ENCODE measurements at places on chromosomes 7 and 10.

- no peak for DNase-seq
These were observed 46.8 kb downstream of the PIK3AP1 start for GRCh38 chr10:96673318-96674099.

DNA sequence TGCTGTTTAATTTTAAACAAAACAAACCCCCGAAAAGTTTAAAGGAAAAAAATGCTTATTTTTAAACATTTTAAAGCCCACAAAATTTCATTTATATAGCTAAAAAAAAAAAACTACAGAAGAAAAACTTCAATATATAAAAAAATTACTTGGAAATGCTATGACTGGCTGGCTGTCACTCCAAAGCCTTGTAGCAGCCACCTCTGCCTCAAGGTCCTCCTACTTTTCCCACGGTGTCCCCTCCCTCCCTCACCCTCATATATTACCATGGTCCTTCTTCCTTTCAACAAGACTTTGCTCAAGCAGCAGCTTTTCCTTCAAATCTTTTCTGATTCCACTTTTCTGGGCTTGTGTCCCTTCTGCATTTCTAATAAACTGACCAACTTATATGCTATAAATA is 122.0 kb downstream of the TPK1 start:
- no peak for DNase-seq

- no peak for DNase-seq
These were observed 9.0 kb upstream of the UCN3 start for GRCh38 chr10:5355594-5356301.

GRCh38 chr7:142805350-142806021 is 34.7 kb downstream of the PRSS2 start:
- no peak for DNase-seq

GRCh38 chr10:47438857-47439474 is 44.9 kb downstream of the ANXA8 start:
- DNase-seq: no peak

DNA sequence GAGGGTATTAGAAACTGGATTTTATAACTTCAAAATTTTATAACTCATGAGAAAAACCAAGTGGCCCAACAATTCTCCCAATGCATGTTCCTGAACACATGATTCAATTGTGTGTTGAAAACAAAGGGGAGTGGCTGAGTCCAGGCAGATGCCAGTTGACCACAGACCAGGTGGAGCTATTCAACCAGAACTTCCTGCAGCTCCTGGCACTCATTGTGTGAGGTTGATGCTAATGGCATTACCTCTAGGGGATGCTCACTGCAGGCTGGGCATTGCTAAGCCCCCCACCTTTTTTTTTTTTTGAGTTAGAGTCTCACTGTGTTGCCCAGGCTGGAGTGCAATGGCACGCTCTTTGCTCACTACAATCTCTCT is 20.3 kb downstream of the MYOF start:
- no peak for DNase-seq

DNA sequence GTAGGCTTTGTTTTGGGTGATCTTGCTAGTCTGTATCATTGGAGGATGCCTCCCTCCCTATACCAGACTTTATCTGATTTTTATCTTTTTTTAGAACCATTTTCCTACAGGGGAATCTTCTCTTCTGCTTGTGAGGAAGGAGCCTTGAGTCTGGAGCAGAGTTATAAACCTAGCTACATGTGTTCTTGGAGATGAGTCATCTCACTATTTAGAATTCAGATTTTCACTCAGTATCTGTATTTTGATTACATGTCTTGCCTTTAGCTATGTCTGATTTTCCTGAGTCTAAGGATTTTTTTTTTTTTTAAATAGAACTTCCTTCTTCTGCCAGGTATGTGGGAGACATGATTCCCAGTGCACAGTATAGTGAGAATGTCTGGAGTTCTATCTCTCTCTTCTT is 211.6 kb upstream of the MBL2 start:
- DNase-seq: no peak

DNA sequence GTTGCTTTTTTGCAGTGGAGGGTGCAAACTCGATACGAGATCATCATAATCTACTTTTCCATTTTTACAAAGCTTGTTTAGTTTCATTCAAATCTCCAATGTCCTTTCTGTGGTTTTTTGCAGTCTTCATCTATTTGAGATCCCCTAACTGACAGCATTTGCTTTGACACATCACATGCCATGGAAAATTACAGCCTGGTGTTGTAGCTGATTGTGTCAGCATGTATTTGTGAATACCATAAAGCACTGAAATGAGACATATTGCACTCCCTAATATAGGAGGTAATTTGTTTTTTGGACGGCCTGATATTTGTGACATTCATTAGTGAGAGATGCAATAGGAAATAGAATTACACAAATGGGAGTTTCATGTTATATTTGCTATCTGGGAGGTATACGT is 620.8 kb downstream of the KCNMA1 start:
- no peak for DNase-seq

DNA sequence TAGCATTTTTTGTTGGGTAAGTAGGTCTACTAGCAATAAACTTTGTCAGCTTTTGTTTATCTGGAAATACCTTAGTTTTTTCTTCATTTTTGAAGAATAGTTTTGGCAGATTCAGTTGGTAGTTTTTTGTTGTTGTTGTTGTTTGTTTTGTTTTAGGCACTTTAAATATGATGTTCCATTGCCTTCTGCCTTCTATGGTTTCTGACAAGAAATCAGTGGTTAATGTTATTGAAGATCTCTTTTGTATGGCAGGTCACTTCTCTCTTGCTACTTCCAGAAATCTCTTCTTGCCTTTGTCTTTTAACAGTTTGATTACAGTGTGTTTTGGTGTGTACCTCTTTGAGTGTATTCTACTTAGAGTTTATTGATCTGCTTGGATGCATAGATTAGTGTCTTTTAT is 41.8 kb upstream of the ZNF365 start:
- DNase-seq: no peak

- DNase-seq: no peak
These were observed 110.1 kb upstream of the POM121L12 start for GRCh38 chr7:52925332-52925731.

GRCh38 chr7:37732253-37732652 is 48.7 kb downstream of the GPR141 start:
- peak; percentile 18 for DNase-seq

GRCh38 chr10:128069351-128070051 is 56.7 kb downstream of the MKI67 start:
- peak; percentile 85 for DNase-seq

DNA sequence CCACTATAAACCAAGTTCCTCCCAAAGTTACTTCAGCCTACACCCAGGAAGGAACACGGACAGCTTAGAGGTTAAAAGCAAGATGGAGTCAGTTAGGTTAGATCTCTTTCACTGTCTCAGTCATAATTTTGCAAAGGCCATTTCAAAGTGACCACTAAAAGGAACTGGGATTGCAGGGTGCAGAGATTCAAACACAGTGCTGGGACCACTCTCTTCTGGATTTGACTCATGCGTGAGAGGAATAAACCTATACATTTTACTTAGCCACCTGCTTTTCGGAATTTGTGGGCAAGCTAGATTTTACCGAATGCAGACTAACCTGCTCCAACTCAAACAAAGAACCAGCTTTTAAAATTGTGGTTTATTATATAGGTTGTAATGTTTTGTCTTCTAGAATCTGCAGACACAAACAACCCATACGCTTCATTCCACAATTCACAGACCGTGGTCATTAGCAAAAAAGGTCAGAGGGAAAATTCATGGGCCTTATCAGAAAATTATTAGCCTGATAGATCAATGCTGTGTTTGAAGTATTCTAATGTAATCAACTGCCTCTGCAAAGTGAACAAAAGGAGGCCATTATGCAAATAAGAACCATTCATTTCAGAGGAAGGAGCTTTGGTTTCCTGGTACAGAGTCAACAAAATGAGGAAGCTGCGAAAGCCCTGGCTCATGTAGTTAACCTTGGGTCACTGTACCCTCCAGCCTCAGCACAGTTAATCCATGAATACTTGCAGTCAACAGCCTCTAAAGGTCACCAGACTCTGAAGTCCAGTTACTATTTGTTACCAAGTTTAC is 342.7 kb upstream of the KLF6 start:
- no peak for DNase-seq

DNA sequence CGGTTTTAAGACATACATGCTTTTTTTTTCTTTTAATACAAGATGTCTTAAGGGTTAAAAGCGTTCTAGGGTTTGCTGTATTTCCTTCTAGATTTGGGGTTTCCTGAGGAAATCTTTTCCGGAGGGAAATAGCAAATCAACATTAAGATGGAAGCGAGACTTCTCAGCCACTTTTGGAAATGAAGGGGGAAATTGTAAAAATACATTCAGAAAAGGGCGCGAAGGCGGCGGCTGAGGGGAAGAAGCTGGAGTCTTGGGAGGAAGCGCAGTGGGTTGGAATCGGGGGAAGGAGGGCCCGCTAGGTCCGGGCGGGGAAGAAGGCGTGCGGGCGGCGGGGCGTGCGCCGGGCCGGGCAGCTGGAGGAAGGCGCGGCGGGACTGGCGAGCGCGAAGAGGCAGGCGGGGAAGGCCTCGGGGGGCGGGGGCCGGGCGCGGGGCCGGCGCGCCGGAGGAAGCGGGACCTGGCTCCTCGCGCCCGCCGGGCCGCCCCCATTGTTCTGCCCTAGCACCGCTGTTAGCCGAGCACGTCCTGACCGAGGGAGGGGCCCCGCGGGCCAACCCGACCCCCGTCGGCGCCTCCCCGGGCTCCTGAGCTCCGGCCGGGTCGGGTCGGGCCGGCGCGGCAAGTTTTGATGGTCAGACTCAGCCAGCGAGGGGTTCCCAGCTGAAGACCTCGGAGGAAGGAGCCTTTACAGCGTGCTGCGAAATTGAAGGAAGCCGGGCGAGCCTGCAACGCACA is 1.5 kb upstream of the SKIDA1 start:
- peak; percentile 59 for DNase-seq

DNA sequence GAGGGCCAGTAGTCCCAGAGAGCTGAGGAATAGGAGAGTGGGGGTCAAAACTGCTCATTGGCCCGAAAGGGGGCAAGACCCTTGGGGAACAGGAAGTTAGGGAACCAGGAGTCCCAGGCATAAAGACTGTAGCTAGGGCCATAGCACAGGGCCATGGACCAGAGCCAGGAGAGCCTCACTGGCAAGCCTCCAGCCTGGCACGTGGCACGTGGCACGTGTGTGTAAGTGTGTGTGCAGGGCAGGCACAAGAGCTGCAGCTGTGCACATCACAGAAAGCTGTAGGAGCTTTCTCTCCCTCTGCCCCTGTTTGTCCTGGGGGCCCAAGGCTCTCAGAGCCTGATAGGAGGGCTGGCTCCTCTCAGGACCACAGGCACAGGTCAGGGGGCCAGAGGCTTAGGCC is 47.8 kb upstream of the SLF2 start:
- DNase-seq: no peak

Measured in stimulated activated CD4-positive, alpha-beta T cell treated with anti-CD3 and anti-CD28 coated beads, Interleukin-2, amount 100 ng/mL, for 24 hours (primary cell).